ENCODE measurements at places on chromosomes 4 and X.

- DNase-seq, result no peak
Observed at GRCh38 chr4:73944061-73944875, 37.6 kb downstream of the PF4 start.

- DNase-seq, result no peak
Observed at GRCh38 chrX:10492250-10492649, 128.1 kb downstream of the MID1 start.

DNA sequence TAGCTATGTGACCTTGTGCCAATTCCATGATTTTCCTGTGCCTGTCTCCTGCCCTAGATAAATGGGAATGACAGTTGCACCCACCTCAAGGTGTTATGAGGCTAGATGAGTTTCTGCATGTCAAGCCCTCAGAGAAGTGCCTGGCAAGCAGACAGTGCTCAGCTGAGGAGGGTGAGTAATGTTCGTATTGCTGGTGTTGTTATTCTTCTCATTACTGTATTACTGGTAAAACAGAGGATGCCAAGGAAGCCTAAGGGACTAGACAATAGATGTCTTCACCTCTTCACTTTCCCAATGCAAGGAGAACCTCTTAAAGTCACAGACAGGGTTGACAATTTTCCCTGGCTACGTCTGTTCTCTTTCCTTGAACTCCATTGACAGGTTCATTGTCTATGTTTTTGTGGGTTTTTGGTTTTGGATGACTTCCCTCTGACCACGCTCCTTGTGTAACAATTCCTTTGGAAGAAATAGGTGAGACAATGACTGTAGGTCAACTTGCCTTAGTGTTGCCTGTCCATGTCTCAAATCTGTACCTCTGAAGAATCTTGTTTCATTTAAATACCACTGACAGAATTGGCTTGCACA, 19.2 kb downstream of the ETDC start:
- DNase-seq, result no peak

DNA sequence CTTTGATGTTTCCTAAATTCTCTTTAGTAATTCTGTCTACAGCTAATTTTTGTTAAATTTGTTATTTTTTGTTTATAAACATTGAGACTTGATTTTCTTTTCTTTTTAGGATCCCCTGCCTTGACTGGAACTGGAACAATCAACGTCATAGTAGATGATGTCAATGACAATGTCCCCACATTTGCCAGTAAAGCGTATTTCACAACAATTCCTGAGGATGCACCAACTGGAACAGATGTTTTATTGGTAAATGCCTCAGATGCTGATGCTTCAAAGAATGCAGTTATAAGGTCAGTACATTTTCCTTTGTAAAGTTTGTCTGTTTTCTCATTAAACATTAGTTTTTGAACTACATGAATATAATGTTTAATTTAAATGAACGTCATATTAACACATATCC, 119.4 kb downstream of the FAT4 start:
- no peak for DNase-seq

DNA sequence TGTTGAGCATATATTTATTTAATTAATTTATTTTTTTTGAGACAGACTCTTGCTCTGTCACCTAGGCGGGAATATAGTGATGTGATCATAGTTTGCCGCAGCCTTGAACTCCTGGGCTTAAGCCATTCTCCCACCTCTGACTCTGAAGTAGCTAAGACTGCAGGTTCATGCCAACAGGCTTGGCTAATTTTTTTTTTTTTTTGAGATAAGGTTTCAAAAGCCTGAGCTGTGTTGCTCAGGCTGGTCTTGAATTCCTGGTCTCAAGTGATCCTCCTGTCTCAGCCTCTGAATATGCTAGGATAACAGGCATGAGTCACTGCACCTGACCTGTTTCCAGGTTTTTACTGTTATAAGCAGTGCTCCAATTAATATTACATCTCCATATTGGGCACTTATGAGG, 4.8 kb downstream of the ADD1 start:
- no peak for DNase-seq

- no peak for DNase-seq
Observed at GRCh38 chrX:134971926-134972325, 18.9 kb upstream of the SMIM10 start.

Measured in stimulated activated CD8-positive, alpha-beta memory T cell treated with anti-CD3 and anti-CD28 coated beads, Interleukin-4, amount 100 ng/mL, for 24 hours (primary cell).